ENCODE measurements at places on chromosomes 6 and 20. TPM values are rescaled to one million over a fixed set of nuclear protein-coding genes. Genes with fewer than 3 reads are reported as not detected.

The DOK5 gene
- total RNA-seq = not detected

The CD93 gene
- not detected for total RNA-seq

The MTFR2 gene
- total RNA-seq = 12.0 TPM

The ATP6V1G2 gene
- total RNA-seq = 0.93 TPM

The RAET1G gene
- 8.5 TPM for total RNA-seq

The UTRN gene
- total RNA-seq = 13.9 TPM

The CST7 gene
- not detected for total RNA-seq

The DNAJC5 gene
- 28.7 TPM for total RNA-seq

The MRPL14 gene
- 56.6 TPM for total RNA-seq

The SLC22A7 gene
- total RNA-seq = not detected

Measured in A549 treated with AZD2906 at 1 μM for 4 hours (cell line).